ENCODE measurements at places on chromosomes 16 and 17. TPM values are rescaled to one million over a fixed set of nuclear protein-coding genes. Genes with fewer than 3 reads are reported as not detected.

The BAIAP3 gene
- polyA plus RNA-seq = 0.40 TPM

The SLC16A11 gene
- polyA plus RNA-seq = 0.46 TPM

The OR3A2 gene
- 0.49 TPM for polyA plus RNA-seq

The SLC13A2 gene
- not detected for polyA plus RNA-seq

The HOXB7 gene
- polyA plus RNA-seq = 8.2 TPM

The VAT1L gene
- not detected for polyA plus RNA-seq

The OR1F1 gene
- not detected for polyA plus RNA-seq

DNA sequence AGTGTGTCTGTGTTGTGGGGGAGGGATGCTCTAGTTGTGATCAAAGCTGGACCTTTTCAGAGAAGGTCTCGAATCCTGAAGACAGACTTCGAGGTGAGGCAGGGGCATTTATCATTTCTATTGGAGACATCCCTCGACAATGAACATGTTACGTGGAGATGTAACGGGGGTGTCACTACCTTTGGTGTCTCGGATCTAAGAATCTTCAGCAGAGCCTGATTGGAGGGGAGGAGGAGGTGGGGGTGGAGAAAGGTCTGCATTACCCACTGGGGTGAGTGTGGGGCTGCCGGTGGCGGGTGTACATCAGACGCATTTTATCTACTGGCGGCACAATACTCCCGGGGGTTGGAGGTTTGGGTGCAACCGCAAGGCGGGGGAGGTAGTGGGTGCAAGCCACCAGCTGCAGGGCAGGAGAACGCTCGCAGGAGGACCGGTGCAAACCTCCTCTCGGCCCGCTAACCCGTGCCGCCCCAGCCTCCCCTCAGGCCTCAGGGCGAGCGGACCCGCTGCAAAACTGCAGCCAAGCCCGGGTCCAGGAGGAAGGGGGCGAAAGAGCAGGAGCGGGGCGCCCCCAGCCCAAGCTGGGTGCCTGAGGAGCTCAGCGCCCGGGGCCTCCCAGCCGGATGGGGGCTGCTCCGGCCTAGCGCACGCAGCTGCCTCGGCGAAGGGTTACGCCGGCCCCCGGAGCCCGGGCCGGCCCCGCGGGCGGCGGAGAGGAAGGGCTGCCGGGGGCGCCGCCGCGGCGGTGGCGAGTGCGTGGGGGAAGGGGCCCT is 735 bp downstream of the ZNF652 start:
- DNase-seq = peak; percentile 22

- DNase-seq = no peak
These were observed 324.7 kb downstream of the SEC14L1 start for GRCh38 chr17:77465358-77466041.

DNA sequence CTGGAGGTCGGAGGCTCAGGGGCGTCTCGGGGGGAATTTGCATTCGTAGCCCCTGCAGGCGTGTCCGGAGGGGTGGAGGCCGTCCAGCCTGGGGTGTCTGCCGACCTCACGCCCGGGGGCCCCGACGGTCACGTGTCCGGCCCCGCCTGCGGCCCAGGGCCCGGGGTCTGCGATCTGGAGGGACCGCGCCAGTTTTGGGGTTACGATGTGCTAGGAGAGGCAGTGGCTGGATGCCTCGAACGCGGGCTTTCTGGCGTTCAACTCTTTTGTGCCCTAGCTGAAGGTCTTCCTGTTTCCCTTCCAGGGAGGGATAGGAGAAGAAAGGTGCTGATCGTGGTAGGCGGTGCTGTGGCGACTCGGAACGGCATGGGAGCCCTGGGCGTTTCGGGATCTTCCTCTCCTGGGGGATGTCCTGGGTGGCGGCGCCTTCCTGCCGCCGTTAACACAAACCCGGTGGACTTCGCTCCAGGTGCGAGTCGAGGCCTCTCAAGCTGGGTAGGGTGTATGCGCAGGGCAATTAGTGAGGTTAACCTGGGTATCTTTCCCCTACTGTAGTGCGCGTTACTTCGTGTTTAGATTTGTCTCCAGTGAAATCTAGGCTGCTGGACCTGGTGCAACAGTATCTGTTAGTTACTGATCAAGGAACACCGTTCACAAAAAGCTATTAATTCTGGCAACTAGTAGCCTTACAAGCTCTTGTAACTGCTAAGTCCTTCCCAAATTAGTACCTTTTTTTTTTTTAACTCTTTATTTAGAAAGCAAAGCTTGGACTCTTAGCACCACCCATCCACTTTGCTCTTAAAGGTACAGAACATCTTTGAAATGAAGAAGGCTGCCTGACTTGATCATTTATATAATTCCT is 1.3 kb downstream of the AKAP1 start:
- no peak for DNase-seq

DNA sequence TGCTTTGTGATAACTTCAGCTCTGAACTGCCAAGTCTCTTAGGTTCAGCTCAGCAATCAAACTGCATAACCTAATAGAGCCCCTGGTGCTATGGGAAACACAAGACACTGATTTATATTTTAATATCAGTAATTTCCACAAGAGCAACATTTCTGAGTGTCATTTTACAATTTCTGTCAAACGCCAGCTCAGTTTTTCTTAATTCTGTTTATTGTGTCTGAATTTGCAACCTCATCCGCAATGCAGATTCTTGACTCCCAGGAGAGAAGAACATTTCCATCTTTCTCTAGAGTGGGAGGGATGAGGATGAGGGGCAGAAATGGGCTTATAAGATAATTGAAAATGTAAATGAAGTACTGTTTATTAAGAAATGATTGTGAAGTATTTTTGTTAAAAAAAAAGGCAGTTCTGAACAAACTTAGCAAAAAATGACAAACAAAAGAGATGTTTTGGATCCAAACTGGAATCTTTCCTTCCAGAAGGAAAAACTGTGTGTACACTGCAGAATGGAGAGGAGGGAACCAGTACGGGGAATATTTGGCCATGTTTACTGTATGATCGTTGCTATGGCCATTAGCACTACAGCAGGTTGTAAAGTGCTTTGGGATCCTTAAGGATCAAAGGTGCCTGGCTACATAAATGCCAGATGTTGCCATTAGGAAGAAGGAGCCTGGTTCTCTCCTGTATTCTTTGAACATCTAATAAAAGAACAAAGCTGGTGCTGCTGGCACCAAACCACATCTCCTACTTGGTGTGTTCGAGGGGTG is 7.4 kb upstream of the PMFBP1 start:
- peak; percentile 48 for DNase-seq

DNA sequence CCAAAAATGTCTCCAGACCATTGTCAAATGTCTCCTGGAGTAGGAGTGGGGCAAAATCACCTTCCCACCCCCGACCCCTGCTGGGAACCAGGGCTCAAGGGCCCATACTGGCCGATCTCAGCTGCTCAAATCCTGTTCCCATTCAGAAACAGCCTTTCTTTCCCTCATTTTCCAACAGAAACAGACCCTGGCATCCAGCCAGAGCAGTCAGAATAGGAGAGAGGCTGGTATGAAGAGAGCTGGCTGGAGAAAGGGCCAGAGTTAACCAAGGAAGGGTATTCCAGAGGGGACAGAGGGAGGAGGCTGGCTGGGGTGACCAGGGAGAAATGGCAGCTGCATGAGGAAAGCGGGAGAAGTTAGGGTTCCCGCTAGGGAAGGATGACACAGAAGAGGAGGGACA is 199.1 kb downstream of the XYLT1 start:
- DNase-seq = no peak

- no peak for DNase-seq
These were observed 13.5 kb downstream of the SLC46A1 start for GRCh38 chr17:28392491-28392890.

GRCh38 chr17:42537156-42537805 is 1.2 kb downstream of the NAGLU start:
- no peak for DNase-seq

- no peak for DNase-seq
These were observed 42.7 kb upstream of the ANKFN1 start for GRCh38 chr17:56110463-56111135.

DNA sequence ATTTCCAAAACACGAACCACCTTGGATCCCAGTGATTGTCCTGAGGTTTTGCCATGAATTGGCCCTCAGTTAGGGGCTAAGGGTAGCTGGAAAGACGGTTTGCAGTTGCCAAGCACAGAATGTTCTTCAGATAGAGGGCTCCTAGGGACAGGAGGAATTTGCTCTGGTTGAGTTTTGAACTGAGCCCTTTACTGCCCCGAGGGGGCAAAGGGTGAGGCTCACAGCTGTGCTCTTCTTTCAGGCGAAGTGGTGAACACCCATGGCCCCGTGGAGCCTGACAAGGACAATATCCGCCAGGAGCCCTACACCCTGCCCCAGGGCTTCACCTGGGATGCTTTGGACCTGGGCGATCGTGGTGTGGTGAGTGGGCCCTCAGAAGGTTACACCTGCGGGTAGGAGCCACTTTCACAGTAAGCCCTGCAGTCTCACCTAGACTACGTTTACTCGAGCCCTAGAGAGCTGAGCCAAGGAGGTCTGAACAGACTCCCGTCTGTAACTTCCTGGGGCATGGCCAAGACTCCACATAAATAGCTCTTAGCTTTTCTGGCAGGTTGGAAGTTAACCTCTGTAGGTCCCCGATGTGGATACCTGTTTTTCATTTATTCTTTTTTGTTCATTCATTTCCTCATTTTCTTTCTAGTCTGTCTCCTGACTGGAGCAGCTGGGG is 32.5 kb downstream of the NMT1 start:
- no peak for DNase-seq

GRCh38 chr17:12842936-12843335 is 53.6 kb downstream of the ARHGAP44 start:
- DNase-seq = no peak

DNA sequence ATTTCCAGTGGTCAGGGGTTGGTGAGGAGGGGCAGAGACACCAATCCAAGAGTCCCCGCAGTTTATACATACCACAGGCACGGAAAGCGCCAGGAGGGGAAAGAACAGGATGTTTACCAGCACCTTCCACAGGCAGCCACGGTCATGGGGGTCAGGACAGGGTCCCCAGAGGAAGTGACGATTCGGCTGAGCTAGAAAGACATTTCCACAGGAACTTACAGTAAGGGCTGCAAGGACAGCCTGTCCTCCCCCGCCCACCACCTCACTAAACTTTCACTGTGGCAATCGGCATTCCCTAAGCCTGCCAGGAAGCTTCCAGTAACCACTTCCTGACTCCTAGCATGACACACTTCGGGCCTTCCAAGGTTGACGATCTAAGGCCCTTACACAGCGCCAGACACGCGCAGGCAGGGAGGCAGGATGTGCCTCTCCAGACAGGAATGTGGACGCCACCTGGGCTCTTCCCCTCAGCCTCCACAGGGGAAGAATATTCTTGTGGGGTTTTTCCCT is 1.2 kb upstream of the MT2A start:
- peak; percentile 61 for DNase-seq

- no peak for DNase-seq
These were observed 498 bp upstream of the PLEKHG4 start for GRCh38 chr16:67278773-67279295.

DNA sequence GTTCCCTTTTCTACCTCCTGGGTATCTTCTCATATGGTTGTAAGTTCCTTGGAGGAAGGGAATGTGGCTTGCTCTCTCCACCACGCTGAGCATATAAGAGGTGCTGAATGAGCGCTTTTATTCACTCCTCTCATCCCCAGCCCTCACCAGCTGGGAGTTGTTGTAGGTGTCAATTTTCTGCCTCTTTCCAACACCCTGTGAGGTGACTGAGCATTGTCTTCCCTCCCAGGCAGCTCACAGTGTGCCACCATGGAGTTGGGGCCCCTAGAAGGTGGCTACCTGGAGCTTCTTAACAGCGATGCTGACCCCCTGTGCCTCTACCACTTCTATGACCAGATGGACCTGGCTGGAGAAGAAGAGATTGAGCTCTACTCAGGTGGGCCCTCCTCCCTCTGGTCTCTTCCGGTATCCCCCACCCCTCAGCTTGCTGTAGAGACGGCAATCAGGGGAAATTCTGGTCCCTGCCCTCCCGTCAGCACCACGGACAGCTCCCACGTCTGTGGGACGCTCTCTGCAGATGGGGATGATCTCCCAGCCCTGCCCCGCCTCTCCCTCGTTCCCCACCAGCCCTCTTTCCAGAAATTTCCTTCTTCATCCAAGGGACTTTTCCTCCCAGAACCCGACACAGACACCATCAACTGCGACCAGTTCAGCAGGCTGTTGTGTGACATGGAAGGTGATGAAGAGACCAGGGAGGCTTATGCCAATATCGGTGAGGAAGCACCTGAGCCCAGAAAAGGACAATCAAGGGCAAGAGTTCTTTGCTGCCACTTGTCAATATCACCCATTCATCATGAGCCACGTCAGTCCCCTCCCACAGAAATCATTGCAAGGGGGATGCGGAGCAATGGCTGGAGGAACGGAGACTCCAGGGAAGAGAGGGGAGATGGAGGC is 18.3 kb downstream of the CIITA start:
- peak; percentile 71 for DNase-seq

DNA sequence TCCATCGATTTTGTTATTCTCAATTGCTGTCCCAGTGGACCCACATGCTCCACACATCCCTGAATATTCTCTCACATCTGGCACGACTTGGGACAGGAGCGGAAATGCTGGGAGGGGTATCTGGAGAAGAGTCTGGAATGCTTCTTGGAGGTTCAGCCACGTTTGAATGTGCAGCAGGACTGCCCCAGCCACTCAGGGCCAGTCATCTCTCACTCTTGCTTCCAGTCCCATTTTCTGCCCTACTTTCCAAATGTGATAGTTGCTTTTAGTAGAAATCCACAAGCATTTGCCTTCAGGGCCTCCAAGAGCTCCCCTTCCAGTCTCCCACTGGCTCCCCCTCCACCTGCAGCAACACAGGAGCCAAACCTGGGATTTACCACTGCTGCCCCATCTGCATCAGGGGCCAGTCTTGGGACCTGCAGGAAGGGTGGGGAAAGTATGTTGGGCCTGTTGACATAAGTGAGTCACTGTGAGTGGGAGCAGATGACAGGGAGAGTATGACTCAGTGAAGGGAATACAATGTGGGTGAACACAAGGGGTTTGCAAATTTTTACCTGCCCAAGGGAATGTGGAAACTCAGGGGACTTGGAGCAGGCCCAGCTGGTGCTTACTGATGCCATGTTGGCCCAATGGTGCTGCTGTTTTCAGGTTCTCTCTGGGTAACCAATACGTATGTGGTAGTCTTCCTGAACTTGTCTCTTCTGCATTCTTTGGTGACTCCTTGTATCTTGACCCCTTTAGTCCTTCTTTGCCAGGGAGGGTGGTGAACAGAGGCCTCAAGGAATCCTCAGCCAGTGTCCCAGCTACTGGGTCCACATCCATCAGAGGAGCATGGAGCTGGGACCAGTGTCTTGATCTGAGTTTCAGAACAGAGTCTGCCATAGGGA is 78.8 kb upstream of the CRHR1 start:
- DNase-seq = no peak

DNA sequence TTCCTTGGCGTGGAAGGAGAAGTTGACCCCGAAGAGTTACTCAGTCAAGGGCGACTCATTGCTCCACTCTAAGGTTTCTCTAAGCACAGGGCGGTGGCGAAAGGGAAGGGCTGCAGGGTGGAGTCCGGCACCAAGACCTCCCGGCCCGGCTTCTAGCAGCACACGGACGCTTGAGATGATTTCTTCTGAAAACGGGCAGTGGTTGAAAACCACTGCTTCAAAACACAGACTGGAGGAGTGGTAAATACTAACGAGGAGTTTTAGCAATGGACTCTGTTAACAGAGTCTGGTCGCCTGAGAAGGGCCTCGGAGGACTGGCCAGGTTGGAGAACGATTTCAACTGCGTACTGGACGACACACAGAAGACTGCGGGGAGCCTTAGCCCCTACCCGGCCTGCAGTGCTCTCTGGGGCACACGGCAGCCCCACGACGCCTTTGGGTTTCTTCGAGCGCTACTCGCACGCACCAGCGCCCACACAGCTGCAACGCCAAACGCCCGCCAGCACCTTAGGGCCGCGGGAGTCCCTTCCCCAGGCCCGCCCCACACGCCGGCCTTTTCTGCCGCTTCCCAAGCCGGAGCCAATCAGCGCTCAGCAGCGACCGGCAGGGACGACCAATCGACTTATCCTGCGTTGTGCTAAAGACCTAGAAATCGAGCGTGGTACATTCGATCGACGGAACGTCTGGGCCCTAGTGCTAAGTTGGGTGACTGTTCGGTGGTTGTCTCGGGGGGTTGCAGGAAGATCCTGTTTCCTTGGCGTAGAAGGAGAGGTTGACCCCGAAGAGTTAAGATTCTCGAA is 14.4 kb upstream of the CA4 start:
- DNase-seq = peak; percentile 75

Data from muscle of arm (tissue), 14 donors.